ENCODE measurements at places on chromosomes 7 and 10.
A peak's percentile ranks its signal among the peaks of the same experiment; 100 is the strongest.

GRCh38 chr7:98821348-98821747 lies 48.5 kb downstream of the TMEM130 start:
- no peak for DNase-seq

DNA sequence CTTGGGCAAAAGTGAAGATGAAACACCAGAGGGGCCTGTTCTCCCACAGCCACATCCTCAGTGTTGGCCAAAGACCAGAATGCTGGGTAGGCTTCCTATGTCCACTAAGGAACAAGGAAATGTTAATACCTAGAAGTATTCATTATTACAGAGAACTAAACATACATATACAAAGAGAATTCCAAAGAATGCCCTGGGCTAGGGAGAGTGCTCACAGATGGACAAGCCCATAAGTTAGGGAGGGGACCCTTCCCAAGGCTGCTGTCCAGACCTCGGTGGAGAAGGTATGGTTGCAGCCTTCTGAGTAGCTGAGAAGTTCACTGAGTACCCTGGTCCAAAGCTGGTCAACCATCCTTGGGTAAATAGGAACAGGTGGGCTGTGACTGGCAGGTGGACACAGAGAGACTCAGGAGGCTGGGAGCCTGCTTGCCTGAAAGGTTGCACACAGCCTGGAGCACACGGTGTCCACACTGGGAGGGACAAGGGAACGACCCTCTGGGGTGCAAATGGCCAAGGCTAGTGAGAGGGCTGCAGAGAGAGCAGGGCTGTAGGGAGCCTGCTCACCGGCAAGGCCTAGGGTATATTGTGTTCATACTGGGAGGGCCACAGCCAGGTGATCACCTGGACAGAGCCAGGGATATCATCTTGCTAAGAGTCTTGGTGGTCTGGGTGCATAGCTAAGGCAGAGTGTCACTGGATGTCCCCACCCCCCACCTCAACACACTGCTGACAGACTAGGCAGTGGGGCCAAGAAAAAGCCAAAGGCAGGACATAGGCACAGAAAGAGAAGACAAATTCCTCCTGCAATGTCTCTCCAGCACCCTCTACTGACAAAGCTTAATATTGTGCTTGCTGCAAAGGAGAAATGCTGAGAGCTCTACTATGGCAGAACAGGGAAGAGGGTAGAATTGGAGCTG lies 40.3 kb downstream of the CPVL start:
- DNase-seq = peak; percentile 53

DNA sequence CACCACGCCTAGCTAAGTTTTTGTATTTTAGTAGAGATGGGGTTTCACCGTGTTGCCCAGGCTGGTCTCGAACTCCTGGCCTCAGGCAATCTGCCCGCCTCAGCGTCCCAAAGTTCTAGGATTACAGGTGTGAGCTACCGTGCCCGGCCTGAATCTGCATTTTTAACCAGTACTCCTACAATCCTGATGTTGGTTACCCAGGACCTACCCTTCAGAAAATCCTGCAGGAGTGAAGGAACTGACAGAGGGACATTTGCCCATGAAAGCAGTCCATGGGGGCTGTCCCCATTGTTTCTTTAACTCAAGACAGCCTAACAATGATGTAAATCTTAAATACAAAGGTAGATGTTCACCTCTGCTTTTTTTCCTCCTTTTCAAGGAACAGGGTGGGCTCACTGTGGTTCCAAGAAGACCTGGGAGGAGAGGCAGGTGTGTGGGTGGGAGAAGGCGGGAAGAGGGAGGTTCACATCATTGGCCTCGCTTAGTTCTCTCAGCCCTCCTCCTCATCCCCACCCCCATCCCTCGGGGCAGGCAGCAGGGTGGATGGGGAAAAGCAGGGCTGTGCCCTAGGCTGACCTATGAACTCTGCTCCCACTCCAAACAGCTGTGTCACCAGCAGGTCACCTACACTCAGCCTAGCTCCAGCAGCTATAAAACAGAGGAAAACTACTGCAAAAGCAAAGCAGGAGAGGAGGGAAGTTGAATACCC lies 13.5 kb downstream of the LRRC20 start:
- no peak for DNase-seq

- DNase-seq = no peak
Observed at GRCh38 chr10:3720228-3721019, 64.6 kb downstream of the KLF6 start.

DNA sequence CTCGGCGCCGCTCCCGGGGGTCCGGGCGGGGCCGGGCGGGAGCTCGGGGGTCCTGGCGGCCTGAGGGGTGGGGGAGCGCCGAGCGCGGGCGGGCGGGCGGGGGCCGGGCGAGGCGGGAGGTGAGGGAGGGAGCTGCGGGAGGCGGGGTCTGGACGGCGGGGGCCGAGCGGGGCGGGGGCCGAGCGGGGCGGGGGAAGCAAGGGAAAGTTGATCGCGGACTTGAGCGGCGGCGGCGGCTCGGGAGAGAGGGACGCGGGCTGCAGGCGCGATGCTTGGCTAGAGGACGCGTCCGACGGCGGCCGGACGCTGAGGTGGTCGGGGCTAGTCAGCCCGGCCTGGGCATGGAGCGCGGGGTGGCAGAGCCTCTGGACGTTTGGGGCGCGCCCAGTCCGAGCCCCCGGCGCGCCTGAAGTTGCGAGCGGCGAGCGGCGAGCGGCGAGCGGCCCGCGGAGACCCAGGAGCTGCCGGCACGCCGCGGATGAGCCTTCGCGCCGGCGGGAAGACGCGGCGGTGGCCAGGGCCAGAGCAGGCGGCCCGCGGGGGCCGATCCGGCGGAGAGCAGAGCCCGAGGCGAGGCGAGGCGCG lies at the start of gene CDH23:
CDH23 (plus strand) TSS at position 210 of the 585 bp plus-strand sequence. CDS start 42,912 bp downstream, outside the sequence.
- DNase-seq = no peak

GRCh38 chr10:30412901-30413300 lies 21.1 kb upstream of the MAP3K8 start:
- no peak for DNase-seq

DNA sequence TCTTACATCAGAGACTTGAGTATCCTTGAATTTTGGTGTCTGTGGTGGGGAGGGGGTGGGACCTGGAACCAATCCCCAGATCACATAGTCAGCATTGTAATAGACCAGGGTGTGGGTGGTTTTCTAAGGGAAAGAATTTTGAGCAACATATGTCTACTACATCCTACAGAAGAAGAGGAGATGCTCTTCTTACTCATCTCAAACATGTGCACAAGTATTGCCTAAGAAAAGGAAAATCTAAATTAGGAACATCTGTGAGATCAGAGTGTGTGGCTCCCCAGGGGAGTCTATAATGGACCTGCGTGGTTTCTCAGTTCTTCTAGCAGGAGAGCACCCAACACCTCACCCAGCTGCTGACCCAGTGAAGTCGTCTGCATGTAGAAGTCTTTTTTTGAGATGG lies 148.8 kb downstream of the CCDC3 start:
- no peak for DNase-seq

DNA sequence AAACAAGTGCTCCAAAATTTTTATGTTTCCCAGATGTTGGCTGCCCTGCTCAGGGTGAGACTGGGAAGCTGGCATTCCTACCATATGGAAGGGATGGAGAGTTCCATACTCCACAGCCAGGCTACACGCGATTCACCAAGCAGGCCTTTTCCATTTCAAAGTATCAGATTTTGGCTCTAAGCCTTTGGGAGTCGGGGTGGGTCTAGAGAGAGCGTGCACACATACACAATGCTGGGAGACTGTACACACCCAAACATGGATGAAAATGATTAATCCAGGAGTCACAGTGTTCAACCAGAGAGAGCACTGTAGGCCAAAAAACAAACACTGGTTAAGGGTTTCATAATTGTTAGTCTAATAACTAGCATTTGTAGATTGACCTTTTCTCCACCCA lies 295.0 kb downstream of the BICC1 start:
- DNase-seq = no peak

- DNase-seq = no peak
Observed at GRCh38 chr10:68364101-68364886, 31.6 kb upstream of the PBLD start.

GRCh38 chr10:93875032-93875358 lies 18.8 kb upstream of the SLC35G1 start:
- no peak for DNase-seq

GRCh38 chr10:58239561-58240169 lies 28.0 kb downstream of the IPMK start:
- DNase-seq = no peak

GRCh38 chr10:33325929-33326328 lies 8.5 kb downstream of the NRP1 start:
- no peak for DNase-seq

DNA sequence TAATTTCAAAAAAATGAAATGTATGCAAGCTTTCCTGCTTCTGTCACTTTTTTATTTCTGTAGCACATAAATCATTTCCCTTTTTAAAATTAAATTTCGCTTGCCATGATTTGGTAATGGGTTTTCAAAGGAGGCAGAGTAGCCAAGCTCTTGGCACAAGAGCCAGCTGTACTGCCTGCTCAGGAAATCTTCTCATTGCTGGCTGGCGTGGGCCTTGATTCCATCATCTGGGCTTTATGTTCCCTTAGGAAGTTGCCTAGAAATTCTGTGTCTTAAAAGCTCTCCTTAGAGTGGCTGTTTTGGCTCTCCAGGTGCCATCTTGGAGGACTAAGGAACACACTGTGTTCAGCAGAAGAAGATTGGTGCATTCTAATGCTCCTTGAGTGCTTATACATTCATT lies 107.4 kb downstream of the ARID5B start:
- DNase-seq = no peak

DNA sequence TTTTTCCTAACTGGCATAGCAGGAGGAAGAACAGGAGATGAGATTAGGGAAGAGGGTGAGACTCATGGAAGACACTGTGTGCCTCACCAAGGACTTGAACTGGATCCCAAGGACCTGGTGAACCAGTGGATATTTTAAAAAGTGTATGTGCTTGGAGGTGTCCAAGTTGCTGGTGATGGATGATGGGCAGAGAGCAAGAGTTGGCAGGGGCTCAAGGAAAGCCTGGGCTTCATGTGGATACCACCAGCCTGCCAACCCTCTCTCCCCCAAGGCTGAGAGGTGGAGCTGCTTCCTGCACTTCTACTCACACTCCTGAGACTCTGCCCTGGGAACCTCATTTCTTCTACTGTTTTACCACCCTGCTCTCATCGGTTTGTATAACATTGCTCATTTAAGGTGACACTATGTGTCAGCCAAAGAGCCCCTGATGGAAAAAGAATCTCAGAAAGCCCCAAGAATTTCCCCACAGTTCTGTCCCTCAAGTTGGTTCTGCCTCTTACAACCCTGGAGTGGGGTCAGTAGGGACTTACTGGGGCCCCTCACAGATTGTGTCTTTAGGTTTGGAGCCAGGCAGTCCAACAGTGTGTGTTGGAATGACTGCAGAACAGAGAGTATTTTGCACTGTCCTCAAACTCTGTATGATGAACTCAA lies 56.2 kb upstream of the PDCD4 start:
- DNase-seq = no peak

- DNase-seq = no peak
Observed at GRCh38 chr7:6290319-6290741, 17.9 kb upstream of the CYTH3 start.

GRCh38 chr10:71031603-71032002 lies 143.2 kb upstream of the PCBD1 start:
- DNase-seq = no peak

- DNase-seq = no peak
Observed at GRCh38 chr10:118841881-118842605, 87.3 kb upstream of the CACUL1 start.

DNA sequence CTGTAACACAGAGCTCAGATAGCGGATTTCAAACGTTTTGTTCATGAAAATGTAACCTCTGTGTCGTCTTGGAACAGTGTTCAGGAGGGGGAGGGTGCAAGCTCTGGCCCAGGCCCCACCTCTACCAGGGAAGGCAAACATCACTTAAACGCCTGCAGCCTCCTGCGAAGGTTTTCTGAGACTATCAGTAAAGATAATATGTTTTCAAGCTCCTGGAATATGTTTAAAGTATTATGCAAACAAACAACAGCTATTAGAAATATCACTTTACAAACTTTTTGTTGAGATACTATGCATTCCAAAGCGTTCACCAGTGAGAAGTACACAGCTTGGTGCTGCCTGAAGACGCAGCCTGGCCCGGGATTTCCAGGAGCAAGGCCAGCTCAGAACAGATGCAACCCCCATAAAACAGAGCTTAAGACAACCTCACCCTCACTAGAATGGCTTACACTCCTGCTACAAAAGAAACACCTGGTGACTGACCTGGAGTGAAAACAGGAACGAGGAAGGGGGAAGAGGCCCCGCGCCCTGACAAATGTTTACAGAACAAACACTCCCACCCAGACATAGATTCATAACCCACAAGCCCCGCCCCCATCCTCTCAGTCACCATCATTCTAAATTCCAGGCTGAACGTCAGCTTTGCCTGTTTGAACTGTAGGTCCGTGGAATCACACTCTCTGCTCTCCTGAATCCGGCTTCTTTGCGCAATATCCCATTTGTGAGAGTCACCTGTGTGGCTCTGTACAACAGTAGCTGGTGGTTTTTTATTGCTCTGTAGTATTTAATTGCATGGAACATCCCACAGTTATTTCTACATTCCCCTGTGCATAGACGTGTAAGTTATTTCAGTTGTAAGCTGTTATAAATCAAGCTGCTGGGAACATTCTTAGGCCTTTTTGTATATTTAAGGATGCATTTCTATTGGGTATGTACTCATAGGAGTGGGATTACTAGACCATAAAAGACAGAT lies 155.0 kb downstream of the PTPRN2 start:
- DNase-seq = peak; percentile 90

DNA sequence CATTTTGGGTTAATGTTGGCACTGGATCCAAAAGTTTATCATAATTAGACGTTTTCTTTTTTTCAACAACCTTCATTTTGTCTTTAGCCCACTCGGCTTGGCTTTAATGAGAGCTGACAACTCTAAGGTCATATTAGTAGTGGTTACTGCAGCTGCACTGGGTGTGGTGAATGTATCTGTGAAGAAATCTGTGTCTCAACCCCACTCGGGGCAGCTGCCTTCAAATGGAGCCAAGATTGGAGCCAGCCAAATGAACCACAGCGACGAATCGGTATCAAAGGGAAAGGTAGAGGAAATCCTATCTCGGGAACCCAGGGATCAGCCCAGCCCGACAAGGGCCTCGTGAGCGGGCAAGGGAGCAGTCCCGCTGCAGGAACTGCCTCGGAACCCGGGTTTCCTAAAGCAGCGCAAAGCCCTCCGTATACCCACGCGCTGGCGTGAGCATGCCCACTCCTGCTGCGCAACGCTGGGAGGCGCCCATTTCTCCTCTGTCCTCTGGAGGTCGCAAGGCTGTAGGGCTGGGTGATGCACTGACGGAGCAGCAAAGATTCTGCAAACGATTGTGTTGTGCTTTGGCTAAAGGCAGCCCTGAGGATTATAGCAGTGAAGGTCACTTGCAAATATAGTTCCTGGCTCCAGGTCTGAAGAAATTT lies 98.7 kb upstream of the MBL2 start:
- DNase-seq = no peak

DNA sequence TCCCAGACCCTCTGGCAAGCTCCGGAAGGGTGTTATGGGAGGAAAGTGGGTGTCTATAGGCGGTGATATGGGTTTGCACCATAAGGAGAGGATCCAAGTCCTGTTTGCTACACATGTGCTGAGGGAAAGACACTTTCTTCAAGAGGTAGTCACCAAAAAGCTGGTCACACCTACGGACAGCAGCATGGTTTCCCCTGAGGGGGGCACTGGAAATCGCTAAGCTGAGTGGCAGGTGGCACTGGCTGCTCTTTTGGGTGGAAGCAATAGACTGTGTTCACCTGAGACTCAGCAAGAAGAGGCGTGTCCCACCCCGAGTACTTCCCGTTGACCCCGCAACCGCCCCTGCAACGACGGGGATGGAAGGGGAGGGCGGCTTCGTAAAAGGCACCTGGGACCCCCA lies 1.8 kb upstream of the FOXI2 start:
- DNase-seq = no peak

- no peak for DNase-seq
Observed at GRCh38 chr10:62133618-62134017, 135.0 kb downstream of the RTKN2 start.

Data from COR-L47 (cell line).